Immature natural killer cell (primary cell): ENCODE measurements at places on chromosomes 2 and 18.

- peak overlapping the region; percentile 65 for H3K4me3 ChIP-seq
- peaks cover 40% of the 10 kb centered on the region for H3K36me3 ChIP-seq
- H3K4me1 ChIP-seq: peaks cover 64% of the 10 kb centered on the region
- peak overlapping the region; percentile 80 for H3K27ac ChIP-seq
Measured at GRCh38 chr2:102434655-102435381, 11.9 kb downstream of the IL18RAP start.

- no peak for DNase-seq
- H3K4me3 ChIP-seq: no peak overlapping the region
- no peaks in the 10 kb centered on the region for H3K4me1 ChIP-seq
- no peaks in the 10 kb centered on the region for H3K27me3 ChIP-seq
- H3K36me3 ChIP-seq: no peaks in the 10 kb centered on the region
- H3K27ac ChIP-seq: no peak overlapping the region
Measured at GRCh38 chr2:163877316-163877715, 141.5 kb upstream of the FIGN start.

- peaks cover 2% of the 10 kb centered on the region for H3K36me3 ChIP-seq
- no peaks in the 10 kb centered on the region for H3K4me1 ChIP-seq
- no peak for DNase-seq
- H3K27ac ChIP-seq: no peak overlapping the region
- H3K27me3 ChIP-seq: no peaks in the 10 kb centered on the region
Measured at GRCh38 chr18:74926051-74926450, 282.9 kb downstream of the PTGR3 start.

DNA sequence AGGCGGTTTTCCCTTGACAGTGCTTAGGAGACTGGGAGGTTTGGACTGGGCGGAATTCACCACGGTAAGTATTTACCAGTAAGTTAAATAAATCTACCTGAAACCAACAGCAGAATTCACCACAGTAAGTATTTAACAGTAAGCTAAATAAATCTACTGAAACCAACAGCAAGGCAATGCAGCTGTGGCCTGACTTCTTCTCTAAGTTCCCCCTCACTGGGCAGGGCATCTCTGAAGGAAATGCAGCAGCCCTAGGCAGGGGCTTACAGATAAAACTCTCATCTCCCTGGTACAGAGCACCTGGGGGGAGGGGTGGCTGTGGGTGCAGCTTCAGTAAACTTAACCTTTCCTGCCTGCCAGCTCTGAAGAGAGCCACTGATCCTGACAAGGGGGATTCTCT is 432.5 kb upstream of the LRRTM1 start:
- no peaks in the 10 kb centered on the region for H3K4me1 ChIP-seq
- H3K27me3 ChIP-seq: no peaks in the 10 kb centered on the region
- DNase-seq: no peak
- H3K36me3 ChIP-seq: no peaks in the 10 kb centered on the region

- no peak overlapping the region for H3K27ac ChIP-seq
- no peak for DNase-seq
- no peaks in the 10 kb centered on the region for H3K36me3 ChIP-seq
- H3K27me3 ChIP-seq: no peaks in the 10 kb centered on the region
- H3K4me3 ChIP-seq: no peak overlapping the region
Measured at GRCh38 chr2:44107086-44107740, 61.5 kb upstream of the PPM1B start.

DNA sequence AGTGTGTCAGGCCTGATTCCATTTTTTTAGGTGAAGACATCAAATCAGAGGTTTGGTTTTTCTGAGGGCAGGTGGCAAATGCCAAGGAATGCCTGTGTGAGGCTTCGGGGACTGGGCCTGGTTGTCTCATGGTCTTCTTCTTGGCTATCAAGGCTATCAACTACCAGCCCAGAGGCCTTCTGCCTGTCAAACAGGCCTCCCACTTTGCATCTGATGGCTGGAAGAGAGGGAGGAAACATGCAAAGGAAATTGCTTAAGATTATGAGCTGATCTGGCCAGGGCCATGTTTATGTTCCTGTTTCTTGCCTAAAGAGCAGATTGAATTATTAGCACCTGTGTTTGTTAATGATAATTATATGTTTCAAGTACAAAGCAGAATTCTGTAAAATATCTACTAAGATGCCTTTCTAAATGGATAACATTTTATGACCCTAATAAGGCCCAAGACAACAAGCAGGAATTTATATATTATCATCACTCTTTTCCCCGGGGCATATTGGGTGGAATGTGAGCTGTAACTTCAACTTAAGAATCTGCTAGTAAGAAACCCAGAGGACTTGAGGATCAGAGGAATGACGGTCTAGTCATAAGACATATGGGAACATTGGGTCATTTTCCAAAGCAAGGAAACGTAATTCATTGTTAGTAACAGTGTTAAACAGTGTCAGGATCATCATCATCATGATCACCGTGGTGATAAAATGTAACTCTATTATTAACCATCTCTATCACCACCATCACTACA is 123.2 kb downstream of the LYPD6B start:
- no peaks in the 10 kb centered on the region for H3K4me1 ChIP-seq
- H3K4me3 ChIP-seq: no peak overlapping the region
- H3K27ac ChIP-seq: no peak overlapping the region
- H3K36me3 ChIP-seq: no peaks in the 10 kb centered on the region
- DNase-seq: no peak

DNA sequence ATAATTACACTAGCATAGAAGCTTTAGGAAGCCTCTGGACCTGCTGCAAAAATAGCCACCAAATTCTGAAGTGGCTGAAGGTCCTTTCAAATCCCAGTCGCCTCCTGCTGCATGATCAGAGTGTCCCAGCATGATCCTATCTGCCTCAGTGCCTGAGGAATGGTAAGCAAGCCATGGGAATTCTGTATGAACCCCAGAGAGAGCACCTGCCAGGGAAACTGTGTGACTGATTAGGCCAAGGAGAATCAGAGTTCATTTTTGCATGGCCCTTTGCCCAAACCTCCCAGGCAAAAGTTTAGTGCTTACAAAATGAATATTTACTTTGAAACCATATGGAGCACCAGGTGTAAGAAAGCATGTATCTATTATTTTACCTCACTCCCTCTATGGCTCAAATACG is 221.4 kb downstream of the ARL4C start:
- H3K4me3 ChIP-seq: peak overlapping the region; percentile 6
- H3K27me3 ChIP-seq: peaks cover 3% of the 10 kb centered on the region
- H3K27ac ChIP-seq: peak overlapping the region; percentile 61
- peaks cover 84% of the 10 kb centered on the region for H3K4me1 ChIP-seq
- no peaks in the 10 kb centered on the region for H3K36me3 ChIP-seq
- DNase-seq: no peak

- no peak overlapping the region for H3K4me3 ChIP-seq
- no peaks in the 10 kb centered on the region for H3K36me3 ChIP-seq
- DNase-seq: no peak
Measured at GRCh38 chr18:25743646-25744151, 346.7 kb downstream of the SS18 start.

DNA sequence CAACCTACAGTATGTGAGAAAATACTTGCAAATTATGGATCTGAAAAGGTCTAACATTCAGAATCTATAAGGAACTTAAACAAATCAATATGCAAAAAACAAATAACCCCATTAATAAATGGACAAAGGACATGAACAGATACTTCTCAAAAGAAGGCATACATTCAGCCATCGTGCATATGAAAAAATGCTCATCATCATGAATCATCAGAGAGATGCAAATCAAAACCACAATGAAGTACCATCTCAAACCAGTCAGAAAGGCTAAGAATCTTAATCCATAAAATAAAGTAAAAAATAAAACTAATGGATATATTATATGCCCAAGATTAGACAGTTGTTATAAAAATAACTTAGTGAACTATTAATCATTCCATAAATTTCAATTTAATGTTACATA is 154.0 kb downstream of the CALCRL start:
- no peaks in the 10 kb centered on the region for H3K4me1 ChIP-seq
- no peak overlapping the region for H3K4me3 ChIP-seq
- H3K36me3 ChIP-seq: no peaks in the 10 kb centered on the region

DNA sequence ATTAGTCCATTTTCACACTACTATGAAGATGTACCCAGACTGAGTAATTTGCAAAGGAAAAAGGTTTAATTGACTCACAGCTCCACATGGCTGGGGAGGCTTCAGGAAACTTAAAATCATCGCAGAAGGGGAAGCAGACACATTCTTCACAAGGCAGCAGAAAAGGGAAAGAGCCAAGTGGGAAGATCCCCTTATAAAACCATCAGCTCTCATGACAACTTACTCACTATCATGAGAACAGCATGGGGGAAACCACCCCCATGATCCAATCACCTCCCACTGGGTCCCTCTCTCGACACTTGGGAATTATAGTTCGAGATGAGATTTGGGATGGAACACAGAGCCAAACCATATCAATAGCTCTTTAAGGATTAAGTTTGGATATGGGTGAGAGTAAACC is 246.1 kb upstream of the CYRIA start:
- no peaks in the 10 kb centered on the region for H3K36me3 ChIP-seq
- H3K4me3 ChIP-seq: no peak overlapping the region
- no peak overlapping the region for H3K27ac ChIP-seq
- H3K4me1 ChIP-seq: no peaks in the 10 kb centered on the region
- peaks cover 3% of the 10 kb centered on the region for H3K27me3 ChIP-seq
- no peak for DNase-seq

DNA sequence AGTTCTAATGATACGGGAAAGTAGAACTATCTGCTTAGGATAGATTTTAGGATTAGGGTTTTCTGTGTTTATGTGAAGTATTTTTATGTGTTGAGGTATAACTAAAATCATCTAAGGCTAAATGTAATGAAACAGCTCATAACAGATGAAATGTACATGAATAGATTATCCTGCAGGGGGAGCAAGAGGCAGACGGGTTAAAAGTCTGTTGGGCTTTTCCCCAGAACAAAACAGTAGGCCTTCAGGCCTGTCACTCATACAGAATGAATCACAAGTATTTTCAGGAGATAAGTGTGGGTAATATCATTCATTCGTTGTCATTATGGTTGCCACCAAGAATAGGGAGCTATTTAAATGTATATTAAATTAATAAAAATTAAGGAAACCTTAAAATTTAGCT is 107.9 kb upstream of the IL1R2 start:
- H3K27ac ChIP-seq: no peak overlapping the region
- peak; percentile 39 for DNase-seq
- H3K4me3 ChIP-seq: no peak overlapping the region
- H3K27me3 ChIP-seq: no peaks in the 10 kb centered on the region

DNA sequence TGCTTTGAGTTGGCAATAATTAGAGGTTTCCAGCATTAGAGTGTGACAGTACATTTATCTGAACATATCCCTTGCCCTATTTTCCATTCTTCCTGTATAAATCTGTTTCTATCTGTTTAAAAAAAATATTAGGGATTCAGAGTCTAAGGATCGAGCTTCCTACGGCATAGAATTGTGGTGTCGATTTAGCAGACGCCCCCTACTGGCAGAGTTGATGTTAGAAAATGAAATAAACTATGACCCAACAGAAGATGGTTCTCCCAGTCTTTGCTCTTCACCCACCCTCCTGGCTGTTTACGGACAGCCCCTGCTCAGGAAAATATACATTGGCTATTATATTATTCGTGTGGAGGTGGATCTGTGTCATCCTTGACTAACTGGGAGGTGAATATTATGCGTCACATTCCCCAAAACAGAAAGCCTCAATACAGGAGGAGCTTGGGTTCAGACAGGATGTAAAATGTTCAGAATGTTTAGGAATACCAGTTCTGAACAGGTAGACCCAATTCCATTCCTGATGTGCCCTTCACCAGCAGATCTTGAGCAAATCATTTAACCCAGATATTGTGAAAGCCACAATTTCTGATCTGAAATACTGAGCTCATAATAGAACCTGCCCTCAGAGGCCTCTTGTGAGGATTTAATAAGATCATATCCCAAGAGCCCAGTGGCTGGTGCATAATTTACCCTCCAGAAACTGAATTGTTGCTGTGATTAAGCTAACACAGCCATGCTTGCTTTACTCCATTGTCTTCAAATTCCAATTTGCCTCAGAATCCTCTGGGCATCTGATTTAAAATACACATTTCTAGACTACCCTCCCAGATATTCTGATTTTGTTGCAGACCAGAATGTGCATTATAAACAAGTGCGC is 10.8 kb upstream of the ERMN start:
- H3K4me3 ChIP-seq: peak overlapping the region; percentile 25
- DNase-seq: peak; percentile 46
- H3K27ac ChIP-seq: peak overlapping the region; percentile 73

DNA sequence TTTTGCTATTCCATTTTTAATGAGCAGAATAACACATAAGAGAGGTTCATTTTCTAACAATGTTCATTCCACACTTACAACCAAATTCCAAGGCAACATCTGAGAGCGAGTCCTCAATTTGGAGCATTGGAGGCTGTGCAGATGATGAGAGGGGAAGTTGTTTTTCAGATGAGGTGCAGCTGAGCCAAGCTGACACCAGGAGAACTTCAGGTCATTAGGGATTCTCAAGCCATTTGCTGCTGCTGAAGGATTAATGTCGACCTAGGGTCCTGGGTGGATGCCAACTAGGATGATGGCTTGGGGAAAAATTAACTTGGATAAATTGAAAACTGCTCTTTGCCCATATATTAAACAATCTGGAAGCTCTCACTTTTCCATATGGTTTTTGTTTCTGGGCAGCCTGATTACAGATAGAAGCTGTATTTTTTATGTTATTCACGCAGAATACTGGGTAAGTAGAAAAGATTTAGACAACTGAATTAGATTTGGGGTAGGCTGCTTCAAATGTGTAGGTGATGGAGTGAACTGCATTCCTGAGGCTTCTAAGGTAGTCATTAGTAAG is 206.4 kb upstream of the SLC39A10 start:
- H3K36me3 ChIP-seq: no peaks in the 10 kb centered on the region
- no peak overlapping the region for H3K27ac ChIP-seq
- DNase-seq: no peak
- H3K27me3 ChIP-seq: peaks cover 5% of the 10 kb centered on the region

GRCh38 chr18:44805176-44805575 is 124.5 kb downstream of the SETBP1 start:
- DNase-seq: no peak
- peak overlapping the region; percentile 73 for H3K27ac ChIP-seq
- H3K4me3 ChIP-seq: peak overlapping the region; percentile 32
- peaks cover 46% of the 10 kb centered on the region for H3K36me3 ChIP-seq
- peaks cover 2% of the 10 kb centered on the region for H3K27me3 ChIP-seq

DNA sequence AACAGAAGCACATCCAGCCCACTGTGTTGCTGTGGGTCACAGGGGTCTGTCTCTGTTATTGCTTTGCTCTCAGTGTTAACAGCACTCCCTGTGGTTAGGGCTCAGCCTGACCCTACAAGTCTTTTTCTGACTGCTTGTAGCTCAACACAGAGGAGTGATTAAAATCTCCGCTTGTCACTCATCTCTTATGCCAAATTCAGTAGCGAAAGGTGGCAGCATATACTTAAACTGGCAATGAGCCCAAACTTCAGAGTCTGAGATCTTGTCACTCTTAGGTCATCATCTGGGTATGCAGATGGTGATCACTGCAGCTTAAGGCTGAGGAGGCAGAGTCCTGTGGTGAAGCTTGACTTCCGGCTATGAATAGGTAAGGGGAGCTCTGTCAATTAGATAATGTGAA is 63.3 kb upstream of the CSRNP3 start:
- H3K27ac ChIP-seq: no peak overlapping the region
- H3K27me3 ChIP-seq: peaks cover 12% of the 10 kb centered on the region
- H3K4me1 ChIP-seq: peaks cover 3% of the 10 kb centered on the region
- H3K36me3 ChIP-seq: no peaks in the 10 kb centered on the region
- no peak overlapping the region for H3K4me3 ChIP-seq
- DNase-seq: no peak

- H3K36me3 ChIP-seq: no peaks in the 10 kb centered on the region
- H3K27ac ChIP-seq: no peak overlapping the region
- H3K4me1 ChIP-seq: peaks cover 17% of the 10 kb centered on the region
- H3K4me3 ChIP-seq: no peak overlapping the region
Measured at GRCh38 chr18:48892146-48892855, 58.5 kb downstream of the SMAD7 start.

- H3K27me3 ChIP-seq: no peaks in the 10 kb centered on the region
- H3K4me3 ChIP-seq: no peak overlapping the region
- no peaks in the 10 kb centered on the region for H3K36me3 ChIP-seq
- H3K4me1 ChIP-seq: no peaks in the 10 kb centered on the region
Measured at GRCh38 chr2:238861766-238862315, 14.0 kb downstream of the TWIST2 start.
